HT1080 (cell line): ENCODE measurements at places on chromosomes 2 and 18.

- DNase-seq: no peak
These were observed 22.6 kb downstream of the ROCK2 start for GRCh38 chr2:11321847-11322246.

GRCh38 chr2:240834377-240834975 lies 14.5 kb upstream of the KIF1A start:
- DNase-seq: no peak

DNA sequence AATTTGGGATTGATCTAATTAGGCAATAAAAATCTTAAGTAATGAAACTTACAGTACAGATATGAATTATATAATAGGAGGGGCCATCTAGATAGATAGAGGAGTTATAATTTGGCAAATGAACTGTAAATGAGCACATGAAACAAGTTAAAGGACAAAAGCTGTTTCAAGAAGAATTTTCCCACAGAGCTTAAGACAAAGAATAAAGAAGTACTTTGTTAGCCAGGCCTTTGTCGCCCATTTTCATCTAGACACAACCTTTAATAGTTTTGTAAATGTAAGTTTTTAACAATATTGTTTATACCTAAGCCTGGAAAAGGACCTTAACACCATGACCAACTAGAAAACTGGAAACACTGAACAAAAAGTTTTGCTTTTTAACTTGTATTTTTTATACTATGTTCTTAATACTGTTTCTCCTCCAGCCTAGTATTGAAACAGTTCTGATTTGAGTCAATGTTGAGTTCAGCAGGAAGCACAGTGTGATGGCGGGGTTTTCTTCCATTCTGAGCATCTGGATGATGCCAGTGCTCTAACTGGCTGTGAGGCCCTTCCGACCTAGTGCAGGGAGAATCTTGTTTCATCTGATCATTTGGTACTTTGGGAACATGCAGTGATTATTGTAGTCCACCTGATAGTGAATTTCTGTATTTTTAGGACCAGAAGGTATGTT lies 37.6 kb downstream of the FARP2 start:
- no peak for DNase-seq

GRCh38 chr2:192146069-192147015 lies 48.4 kb downstream of the TMEFF2 start:
- peak; percentile 75 for DNase-seq

GRCh38 chr2:99644419-99644787 lies 154.6 kb upstream of the REV1 start:
- no peak for DNase-seq

DNA sequence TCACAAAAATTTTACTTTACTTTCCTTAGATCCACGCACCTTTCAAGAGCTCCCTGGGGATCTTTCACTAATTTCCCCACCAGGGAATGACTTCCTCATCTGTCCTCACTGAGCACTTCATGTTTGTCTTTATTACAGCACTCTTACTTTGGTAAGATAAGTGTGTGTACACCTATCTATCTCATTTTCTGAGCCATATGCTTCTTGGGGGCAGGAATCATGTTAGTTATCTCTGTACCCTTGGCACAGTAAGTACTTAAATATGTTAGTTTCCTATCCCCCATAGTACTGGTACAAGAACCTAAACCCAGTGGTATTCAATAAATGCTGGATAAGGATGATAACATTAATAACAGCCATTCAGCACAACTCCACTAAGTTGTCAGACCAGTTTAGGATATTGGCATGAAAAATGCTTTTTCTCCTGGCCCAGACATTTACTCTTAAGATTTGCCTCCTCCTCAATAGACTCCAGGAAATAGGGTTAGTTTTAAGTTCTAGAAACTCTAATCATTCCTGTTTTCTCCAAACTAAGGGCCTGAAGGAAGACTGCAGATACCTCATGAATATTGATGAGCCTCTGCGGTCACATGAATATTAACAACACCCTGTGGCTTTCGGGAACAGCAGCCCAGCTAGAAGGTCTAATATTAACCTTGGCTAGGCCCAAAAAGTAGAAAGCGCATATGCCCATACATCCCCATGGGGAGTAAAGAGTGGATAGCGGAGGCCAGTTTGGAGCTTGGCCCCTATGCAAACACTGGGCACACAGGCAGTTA lies 38.2 kb downstream of the NHEJ1 start:
- no peak for DNase-seq

DNA sequence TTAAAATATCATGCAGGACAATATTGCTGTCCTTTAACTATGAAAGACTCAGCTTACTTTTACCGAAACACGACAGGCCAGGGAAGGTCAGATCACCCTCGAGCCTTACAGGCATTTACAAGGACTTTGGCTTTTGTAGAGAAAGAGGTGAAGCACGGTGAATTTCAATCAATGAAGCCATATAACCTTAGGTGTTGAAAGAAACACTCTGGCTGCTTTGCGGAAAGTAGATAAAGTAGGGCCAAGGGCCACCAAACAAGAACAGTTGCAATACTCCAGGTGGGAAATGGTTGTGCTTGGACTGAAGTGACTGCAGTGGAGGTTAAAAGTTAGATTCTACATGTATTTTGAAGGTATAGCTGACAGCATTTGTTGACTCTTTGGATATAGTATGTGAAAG lies 80.5 kb downstream of the CERKL start:
- no peak for DNase-seq

DNA sequence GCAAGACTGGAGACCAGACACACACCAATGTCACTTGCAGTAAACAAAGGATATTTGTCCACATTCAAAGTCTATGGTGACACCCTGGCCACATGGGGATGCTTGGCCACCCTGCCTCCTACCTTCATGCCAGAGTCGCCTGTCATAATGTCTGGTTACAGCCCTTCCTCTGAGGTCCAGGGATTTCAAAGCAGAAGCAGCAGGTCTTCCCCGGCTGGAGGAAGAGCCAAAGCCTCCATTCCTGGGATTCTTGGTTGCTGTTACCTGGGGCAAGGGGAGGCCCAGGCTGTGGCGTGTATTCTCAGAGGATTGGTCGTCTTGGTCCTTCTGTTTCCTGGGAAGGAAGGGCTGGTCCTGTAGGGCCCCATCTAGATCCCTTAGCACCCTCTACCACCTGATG lies 2.3 kb upstream of the ALPP start:
- DNase-seq: no peak

DNA sequence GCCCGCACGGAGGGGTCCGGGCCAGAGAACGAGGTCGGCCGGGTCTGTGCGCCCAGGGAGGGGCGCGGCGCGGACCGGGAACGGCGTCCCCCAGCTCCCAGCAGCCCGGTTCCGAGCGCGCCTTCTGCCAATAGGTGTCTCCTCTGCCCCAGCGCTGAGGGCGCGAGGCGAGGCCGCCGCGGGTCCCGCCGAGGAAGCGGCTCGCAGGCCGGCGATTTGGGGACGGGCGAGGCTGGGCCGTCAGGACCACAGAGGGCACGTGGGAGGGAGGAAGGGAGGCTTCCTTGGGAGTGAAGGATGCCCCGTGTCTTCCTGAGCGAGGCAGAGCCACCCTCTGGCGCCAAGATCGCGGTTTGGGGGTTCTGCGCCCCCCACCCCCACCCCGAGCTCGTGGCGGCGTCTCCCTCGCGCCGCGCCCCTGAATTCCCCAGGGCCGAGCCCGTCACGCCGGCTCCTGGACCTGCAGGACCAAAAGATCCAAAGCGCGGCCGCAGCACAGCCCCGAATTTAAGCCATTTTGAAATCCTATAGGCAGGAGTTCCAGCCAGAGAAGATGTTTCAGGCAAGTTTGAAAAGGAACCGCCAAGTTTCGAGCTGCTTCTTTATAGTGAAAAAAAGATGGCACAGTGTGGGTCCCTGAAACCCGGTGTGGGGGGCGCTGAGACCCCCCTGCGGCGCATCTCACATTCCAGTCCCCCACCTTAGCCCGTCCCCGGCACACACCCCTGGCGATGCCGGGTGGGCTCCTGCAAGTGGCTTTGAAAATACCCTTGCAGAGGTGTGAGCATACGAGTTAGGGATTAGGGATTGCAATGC lies 909 bp downstream of the NFATC1 start:
- no peak for DNase-seq

DNA sequence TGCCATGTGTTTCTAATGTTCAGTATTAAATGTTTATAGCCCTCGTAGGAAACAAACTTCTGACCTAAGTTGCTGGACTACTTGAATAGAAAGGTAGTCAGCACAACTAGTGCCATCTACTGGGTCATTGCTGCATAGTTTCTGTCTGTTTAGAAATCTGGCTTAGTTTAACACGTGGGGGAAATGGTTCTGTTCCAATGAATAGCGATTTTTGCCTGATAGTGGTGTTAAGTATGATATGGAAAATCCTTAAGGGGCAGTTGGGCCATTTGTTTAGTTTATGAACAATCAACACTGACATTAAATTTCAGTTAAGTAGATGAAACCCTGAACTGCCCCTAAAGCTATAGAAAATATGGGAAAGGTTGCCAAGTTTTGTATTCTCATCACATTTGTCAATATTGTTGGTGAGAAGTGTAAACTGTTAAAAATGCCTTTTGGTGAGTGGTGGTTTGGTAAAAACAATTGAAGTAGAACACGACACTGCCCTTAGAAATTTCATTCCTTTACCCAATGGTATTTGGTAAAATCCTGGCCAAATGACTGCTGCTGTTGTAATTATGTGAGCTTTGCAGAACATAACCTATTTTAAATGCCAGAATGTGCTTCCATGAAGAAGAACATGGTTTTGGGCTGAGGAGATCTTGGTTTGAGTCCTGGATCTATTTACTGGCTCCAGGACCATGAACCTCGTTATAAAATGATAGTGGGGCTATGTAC lies 13.2 kb downstream of the NABP1 start:
- peak; percentile 76 for DNase-seq

DNA sequence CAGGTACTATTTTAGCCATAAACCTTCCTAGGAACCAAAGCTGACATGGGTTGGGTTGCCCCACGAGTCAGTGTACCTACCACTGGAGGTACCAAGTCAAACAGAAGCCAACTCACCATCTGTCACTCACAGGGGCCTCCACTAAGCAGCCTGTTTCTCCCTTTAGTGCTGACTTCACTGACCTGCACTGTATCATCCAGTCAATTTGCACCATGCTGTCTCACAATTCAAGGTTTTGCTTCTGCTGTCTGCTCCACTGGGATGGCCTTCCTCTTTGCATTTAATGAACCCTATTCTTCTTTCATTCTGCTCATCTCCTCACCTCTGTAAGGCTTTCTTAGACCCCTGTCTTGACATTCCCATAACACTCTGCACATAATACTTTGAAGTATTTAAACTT lies 47.2 kb downstream of the EIF2AK3 start:
- no peak for DNase-seq

- DNase-seq: no peak
These were observed 185.0 kb downstream of the LTBP1 start for GRCh38 chr2:33131749-33132148.

GRCh38 chr2:118539290-118539689 lies 308.2 kb downstream of the EN1 start:
- DNase-seq: peak; percentile 22

GRCh38 chr18:74672371-74672770 lies 74.7 kb downstream of the ZNF407 start:
- DNase-seq: no peak

- peak; percentile 38 for DNase-seq
These were observed 6.9 kb upstream of the CCBE1 start for GRCh38 chr18:59704146-59704545.

- DNase-seq: no peak
These were observed 668.2 kb upstream of the PKDCC start for GRCh38 chr2:41379496-41380221.

DNA sequence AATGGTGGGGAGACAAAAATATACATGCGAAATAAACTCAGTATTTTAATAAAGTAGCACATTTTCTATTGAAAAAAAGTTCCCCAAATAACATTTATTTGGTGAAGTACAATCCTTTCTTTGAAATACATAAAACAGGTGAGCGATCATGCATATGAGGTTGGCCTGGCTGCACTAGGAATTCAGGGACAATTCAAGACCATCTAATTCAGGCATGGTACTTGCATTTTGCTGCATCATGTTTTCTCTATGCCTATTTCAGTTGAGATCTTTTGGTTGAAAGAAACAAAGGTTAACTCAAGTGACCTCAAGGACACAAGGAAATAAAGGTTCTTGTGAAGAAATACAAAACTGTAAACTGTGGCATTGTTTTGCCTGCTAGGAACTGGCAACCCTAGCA lies 19.8 kb upstream of the TAF4B start:
- DNase-seq: no peak

- no peak for DNase-seq
These were observed 1201.0 kb upstream of the LRRTM1 start for GRCh38 chr2:81505586-81505985.

DNA sequence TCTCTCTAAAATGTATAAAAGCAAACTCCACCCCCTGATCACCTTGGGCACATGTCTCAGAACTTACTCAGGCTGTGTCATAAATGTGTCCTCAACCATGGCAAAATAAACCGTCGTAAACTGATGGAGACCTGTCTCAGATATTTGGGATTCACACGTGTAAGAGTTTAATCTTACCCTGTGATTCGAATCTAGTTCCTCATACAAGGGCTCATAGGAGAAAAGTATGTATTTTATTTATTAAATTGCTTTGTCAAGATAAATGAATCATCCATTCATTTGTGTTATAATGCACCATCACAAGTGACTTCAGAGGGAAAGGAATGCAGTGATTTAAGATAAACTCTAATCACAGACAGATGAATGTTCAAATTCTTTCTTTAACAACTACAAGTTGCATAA lies 712.5 kb upstream of the LRATD1 start:
- peak; percentile 11 for DNase-seq

- no peak for DNase-seq
These were observed 27.9 kb downstream of the GLS start for GRCh38 chr2:190908532-190908931.

DNA sequence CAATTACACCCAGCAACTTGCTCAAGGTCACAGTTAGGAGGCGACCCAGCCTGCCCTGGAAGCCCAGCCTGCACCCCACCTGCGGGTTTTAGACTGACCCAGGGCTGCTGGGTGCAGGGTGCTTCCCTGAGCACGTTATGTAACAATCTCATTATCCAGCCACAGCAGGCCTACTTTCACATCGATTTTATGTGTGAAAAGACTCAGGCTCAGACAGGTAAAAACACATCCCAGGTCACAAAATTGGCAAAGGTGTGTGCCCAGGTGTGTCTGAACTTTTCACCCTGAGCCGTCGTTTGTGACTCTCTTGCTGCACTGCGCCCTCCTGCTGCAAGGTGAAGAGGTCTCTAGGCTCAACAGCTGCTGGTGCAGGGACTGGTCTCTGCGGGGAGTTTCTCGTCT lies 668.2 kb upstream of the HS6ST1 start:
- no peak for DNase-seq

DNA sequence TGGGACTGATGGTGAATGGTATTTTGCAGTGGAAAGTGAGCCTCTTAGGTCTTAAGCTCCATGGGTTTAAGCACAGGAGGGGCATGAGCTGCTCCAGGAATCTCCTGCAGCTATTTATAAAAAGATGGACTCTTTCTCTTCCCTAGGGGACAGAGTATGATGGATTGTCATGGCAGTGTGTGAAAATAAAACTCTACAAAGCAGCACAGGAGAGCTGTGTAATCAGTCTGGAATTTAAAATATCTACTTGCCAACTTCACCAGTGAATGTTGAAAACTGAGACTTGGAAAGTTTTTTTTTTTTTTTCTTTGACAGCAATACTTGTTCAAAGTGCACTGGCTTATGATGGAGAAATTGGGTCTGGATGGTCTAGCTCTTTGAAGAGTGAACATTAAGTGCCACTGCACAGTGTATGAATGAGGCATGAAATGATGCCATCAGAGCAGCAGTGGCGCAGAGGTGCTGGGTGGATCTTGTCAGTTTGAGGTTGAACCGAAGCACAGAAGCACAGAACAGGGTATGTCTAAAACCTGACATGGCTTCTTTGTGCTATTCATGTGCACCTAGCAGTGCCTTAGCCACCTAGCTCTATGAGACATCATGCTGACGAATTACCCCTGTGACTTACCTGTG lies 245.4 kb downstream of the PTPRM start:
- DNase-seq: peak; percentile 85
